ENCODE measurements at places on chromosomes 11 and 22.

DNA sequence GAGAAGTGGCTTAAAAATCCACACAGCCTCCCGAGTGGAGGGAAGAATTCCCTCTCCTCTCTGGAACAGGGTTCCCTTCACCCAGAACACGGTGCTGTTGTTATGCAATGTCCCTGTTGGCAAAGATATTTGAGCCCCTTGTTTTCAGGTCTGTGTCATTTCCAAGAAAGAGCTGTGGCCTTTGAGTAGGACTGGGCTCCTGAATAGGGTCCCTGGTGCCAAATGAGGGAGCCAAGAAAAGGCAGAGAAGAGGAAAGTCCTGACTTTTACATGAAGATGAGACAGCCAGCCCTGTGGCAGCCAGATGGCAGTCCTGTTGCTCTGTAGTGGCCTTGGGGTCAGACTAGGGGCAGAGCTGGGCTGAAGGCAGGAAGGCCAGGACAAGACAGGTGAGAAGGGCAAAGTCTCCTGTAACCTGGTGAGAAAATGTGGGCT is 51.2 kb upstream of the ELF5 start:
- DNase-seq, result no peak

DNA sequence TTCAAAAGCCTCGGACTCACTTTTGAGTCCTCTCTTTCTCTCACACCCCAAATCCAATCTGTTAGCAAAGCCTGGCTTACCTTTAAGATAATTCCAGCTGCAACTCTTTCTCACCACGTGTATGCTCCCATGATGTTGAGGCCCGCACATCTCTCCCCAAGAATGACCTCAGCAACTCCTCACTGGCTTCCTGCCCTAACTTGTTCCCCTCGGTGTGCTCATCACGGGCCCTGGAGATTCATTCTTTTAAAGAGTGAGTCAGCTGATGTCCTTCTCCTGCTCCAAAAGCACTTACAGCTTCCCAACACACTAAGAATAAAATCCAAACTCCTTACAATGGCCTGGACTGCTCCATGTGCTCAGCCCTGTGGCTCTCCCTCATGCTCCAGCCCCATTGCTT is 1041.3 kb downstream of the OPCML start:
- DNase-seq, result no peak

DNA sequence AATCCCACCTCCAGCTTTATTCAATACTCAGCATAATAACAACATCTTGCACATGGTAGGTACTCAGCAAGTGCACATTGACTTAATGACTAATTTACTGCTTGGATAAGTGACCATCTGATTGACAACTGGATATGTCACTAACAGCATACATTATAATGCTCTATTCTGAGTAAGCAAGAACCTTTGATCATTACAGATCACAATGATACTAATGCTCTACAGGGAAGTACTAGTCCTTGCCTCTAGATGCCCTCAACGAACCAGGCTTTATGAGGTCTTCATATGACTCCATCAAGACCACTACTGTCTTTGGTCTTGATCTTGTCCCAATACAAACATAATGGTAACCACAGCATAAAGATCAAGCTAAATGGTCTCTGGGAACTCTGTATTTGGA is 167.6 kb upstream of the MTMR2 start:
- no peak for DNase-seq

DNA sequence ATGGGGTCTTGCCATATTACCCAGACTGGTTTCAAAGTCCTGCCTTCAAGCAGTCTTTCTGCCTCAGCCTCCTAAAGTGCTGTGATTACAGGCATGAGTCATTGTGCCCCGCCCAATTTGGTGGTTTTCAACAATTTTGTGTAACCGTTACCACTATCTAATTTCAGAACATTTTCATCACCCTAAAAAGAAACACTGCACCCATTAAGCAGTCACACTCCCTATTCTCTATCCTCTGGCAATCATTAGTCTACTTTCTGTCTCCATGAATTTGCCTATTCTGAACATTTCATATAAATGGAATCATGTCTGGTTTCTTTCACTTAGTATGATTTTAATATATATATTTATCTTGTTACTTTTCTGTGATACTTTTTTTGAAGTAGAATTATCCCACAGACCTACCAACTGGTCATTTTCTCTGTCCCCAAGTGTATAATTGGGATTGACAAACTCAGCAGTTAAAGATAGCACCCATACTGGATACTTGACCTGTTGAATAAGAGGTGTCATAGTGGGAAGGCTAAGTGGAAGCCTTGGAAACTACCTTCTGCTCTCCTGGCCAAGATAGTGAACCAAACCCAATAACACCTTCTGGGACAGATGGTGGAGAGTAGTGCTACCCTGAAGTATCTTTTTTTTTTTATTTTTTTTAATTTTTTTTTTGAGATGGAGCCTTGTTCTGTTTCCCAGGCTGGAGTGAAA is 64.8 kb downstream of the STIM1 start:
- DNase-seq, result no peak

DNA sequence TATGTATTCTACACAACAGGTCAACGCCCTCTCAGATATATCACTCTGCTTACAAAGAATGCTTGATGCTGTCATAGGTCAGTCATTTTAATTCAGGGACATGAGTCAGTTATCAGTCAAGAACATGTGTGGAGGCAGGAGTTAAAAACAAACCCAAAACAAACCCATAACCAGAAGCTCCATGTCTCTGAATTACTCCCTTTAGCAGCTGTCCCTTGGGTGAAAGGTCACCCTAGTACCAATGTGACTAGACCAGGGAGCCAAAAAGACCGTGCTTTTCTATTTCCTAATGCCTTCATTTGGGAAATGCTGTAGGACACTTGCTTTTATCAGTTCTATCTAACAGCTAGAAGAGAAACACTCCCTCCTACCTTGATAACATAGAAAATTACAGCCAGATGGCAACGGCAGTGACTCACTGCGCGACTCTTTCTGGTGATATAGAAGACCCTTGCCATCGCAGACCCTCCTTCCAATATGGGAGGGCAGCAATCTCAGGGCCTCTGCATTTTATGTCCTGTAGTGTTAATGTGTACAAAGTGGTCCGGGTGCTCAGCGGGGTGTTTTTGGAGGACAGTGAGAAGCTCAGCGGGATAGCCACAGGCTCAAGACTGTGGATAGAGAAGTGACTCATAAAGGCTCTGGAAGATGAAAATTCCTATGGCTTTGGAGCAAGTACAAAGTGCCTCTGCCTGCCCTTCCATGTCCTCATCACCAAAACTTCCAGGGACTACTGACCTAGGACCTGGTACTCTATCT is 24.8 kb downstream of the APOL5 start:
- no peak for DNase-seq

GRCh38 chr22:45931042-45931441 is 45.9 kb downstream of the WNT7B start:
- DNase-seq, result no peak

- DNase-seq, result no peak
These were observed 15.6 kb downstream of the IGF2 start for GRCh38 chr11:2123628-2123960.

DNA sequence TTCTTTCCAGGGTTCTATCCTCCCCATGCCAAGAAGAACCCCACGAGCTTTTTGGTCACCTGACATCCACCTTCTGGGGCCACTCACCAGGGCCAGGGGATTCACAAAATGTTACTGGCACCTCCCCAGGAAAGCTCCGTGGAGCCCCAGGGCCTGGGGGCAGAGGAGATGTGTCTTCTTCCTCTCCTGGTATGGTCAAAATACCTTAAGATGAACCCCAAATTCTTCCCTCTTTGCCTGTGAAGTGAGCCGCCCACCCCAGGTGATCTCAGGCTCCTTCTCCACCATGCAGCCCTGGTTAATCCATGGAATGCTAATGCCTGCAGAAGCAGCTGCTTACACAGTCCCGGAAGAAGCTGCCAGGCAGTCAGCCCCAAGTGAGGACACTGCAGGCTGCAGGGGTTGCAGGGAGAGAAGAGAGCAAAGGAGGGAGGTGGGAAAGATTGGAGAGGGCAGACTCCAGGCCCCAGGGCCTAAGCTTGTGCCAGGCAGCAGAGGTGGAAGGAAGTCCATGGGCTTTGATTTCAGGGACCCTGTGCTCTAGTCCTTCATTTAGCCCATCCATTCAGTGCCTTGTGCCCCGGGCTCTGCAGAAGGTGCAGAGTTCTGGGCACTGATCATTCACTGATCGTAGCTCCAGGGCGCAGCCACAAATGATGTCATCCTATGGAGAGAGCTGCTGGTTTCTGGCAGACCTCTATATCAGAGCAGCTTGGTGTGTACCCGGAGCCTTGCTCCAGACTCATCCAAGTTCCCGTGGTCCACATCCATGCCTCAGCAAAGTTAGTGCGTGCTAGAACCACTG is 127.9 kb upstream of the NECTIN1 start:
- no peak for DNase-seq

DNA sequence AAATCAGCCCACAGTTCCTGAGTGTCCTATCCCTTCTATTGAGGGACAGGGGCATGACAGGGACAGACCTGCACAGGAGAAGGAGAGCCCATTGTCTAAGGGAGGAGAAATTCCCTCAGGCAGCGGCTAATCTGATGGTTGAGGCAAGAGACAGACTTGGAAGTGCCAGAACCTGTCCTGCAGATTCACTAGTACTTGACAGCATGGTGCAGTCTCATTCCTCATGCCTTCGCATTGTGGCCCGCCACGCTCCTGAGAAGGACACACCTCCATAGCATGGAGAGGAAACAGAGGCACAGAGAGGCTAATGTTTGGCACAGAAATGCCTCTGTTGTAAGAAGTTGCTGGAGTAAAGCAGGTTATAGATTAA is 3.2 kb downstream of the P2RY6 start:
- no peak for DNase-seq

- DNase-seq, result peak; percentile 49
These were observed at the start of gene GUCD1 for GRCh38 chr22:24554313-24555164. GUCD1 (minus strand) TSS chr22:24555138; CDS start chr22:24554991, 147 bp downstream.

GRCh38 chr11:71156301-71156700 is 96.1 kb downstream of the SHANK2 start:
- DNase-seq, result no peak
